ENCODE measurements at places on chromosomes 16 and 17.

DNA sequence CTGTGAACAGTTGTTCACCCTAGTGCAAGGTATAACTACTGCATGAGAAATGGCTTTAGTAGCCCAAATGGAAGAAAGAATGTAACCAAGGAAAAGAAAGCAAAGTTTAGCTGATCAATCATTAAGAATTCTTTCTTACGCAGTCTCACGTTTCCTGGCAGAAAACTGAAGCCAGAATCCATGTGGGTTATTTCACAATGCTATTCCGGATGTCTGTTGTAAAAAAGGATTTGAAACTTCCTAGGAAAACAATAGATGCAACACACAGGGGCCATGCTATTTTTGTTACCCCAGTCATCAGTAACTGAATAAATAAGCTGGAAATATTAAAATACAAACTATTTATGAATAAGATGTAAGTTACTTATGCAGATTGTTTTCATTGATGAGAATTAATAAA, 802.5 kb downstream of the CDH8 start:
- DNase-seq: no peak

DNA sequence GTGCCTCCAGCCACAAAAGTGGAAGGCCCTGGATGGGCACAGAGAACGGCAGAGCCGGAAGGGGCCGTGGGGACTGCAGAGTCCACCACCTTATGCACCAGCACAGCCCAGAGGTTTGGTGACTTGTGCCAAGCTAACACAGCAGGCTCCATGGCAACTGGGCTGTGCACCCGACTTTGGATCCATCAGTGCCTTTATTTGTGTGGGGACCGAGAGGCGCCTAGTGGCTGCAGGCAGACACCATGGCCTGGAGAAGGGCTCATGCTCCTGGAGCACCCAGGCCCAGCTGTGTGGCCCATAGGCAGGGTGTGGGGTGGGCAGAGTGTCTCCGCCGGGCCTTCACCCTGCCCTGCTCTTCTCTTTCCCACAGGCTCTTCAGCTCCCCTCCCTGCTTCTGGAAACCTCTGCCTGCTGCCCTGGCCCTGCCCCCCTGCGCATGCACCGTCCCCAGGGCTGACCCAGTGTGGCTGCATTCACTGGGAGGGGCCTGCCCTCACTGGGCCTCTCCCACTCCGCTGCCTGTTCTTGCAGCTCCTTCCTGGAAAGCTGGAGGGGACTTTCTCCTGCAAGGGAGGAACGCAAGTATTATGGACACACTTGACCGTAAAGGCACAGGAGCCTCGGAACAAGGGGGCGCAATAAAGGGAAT, 10.1 kb downstream of the C16orf90 start:
- DNase-seq: no peak

DNA sequence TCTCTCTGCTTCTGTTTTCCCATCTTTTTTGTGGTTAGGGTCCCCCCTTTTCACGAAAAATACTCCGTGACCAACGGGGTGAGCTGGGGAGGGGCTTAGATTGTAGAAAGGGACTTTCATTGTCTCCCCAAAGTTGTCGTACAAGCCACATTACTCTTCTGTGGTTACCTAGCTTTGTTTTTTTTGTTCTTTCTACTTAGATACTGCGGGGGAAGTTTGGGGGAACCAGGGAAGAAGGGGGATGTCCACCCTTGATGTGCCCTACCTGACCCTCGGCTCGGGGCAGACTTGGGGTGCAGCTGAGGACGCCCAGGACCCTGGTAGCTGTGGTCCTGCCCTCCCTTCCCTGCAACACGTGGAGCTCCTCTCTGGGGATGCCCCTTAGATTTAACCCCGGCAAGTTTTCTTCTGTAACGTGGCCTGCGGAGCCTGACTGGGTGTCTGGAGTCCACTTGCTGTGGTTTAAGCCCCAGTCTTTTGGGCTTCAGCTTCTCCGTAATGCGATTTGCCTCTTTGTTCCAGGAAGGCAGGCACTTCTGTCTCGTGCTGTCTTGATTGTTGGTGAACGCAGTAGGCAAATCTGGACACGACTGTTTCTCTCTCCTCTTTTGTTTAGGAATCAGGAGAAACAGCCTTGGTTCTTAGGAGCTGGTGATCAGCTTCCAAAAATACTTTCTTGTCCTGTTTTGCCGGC, 892 bp downstream of the ABCC1 start:
- no peak for DNase-seq

DNA sequence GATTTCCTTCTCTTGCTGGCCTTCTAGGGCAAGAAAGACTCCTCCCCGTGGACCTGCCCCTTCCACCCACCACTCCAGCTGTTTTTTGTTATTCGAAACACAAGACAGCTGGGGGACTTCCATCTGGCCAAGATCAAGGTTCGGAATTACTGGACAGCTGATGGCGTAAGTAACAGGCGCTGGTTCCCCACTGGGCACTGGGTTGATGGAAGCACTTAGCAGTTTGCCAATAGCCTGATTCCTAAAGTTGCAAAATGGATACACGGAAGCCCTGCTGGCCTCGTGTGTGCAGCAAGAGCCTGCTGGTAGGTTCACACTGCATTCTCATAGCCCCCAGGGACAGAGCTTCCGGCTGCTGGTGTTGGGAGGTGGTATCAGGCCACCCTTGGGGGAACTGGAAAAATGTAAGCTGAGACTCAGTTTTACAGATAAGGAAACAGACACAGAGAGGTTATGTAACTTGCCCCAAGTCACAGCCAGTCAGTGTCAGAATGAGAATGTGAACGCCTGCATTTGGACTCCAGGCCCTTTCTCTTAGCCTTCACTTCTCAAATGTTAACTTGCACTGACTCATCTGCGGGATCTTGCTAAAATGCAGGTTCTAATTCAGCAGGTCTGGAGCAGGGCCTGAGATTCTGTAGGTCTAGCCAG, 171.7 kb downstream of the KATNIP start:
- peak; percentile 28 for DNase-seq

DNA sequence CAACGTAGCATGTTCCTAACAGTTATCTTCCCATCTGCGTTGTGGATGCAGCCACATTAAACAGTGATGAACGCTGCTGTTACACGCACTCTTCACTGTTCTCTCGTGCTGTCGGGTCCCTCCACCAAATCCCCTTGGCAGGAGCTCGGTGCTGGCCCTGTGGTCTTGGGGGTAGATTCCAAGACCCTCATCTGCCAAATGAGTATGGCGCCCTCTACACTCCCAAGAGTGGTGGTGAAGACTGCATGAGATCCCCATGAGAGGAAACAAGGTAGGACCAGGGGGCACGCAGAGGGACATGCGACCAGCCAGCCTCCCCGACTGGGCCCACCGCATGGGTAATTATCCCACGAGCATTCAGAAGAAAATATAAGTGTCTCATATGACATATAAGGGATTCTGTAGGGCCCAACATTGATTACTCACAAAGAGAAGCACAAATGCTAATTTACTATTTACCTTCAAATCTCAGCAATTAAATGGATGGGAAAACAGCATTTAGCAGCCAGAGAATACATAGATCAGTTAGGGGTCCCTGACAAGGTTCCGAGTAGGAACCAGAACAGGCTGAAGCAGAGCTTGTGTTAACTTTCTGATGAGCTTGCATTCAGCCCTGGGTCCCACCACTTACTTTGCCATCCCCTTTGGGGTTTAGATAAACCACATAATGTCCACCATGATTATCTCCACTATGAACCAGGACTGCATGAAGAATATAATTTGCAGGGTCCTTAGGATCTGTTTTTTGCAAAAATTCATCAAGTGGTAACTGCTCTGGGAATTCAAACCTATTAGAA, 23.8 kb downstream of the LITAFD start:
- DNase-seq: no peak

- DNase-seq: no peak
Measured at GRCh38 chr17:673200-673681, 41.4 kb downstream of the VPS53 start.
